Central memory CD8-positive, alpha-beta T cell (primary cell): ENCODE measurements at places on chromosomes 7 and 10.

DNA sequence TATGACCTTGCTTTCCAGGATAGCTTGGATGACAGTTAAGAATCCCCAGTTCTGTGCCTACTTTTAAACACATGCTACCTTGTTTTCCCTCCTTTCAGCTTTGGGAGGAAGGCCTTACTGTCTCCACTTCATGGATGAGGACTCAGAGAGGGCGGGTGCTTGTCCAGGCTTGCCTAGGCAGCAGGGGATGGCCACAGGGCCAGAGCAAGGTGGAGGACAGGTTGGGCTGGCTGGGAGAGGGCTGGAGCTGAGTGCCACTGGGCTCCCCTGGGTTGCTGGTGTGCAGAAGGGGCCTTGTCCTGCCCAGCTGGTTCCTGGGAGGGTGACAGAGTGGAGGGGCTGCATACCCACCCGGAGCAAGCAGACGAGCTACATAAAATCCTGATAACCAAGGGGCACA lies 117.8 kb downstream of the GRK5 start:
- DNase-seq = no peak

- DNase-seq = no peak
Measured at GRCh38 chr7:48016641-48017040, 12.3 kb downstream of the SUN3 start.

DNA sequence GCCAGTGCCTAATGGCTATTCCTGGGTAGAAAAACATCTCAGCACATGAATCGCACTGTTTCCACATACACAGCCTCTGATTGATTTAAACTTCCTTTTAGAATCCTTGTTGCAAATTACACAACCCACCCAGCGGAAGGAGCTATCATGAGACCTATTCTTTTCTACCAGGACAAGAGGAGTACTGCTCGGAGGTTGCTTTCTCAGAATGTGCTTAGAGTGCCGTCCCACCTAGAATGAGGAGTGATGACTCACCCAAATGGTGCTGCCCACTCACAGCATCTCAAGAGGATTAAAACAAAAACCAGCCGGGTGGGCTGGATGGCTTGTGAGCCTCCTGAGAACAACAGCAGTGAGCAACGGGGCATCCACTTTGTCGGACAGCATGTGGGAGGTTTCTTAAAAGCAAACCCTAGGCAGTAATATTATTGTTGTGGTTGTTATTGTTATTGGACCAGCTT lies 128.9 kb downstream of the DGKI start:
- DNase-seq = no peak

DNA sequence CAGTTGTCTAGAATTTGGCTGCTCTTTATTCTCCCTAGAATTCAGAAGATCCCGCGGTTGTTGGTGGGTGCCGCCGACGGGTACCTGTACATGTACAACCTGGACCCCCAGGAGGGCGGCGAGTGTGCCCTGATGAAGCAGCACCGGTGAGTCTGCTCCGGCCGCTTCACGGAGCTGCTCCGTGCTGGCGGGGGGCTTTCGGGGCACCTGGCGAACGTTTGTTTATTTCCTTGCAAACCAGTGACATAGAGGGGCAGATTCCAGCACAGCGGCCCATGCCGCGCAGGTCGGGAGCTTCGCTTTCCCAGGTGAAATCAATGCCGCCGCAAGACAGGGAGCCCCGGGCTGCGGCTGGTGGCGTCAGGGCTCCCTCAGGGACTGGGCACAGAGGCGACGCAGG lies 38.0 kb downstream of the WIPI2 start:
- no peak for DNase-seq

- DNase-seq = no peak
Measured at GRCh38 chr10:120105001-120105400, 212.5 kb downstream of the SEC23IP start.

DNA sequence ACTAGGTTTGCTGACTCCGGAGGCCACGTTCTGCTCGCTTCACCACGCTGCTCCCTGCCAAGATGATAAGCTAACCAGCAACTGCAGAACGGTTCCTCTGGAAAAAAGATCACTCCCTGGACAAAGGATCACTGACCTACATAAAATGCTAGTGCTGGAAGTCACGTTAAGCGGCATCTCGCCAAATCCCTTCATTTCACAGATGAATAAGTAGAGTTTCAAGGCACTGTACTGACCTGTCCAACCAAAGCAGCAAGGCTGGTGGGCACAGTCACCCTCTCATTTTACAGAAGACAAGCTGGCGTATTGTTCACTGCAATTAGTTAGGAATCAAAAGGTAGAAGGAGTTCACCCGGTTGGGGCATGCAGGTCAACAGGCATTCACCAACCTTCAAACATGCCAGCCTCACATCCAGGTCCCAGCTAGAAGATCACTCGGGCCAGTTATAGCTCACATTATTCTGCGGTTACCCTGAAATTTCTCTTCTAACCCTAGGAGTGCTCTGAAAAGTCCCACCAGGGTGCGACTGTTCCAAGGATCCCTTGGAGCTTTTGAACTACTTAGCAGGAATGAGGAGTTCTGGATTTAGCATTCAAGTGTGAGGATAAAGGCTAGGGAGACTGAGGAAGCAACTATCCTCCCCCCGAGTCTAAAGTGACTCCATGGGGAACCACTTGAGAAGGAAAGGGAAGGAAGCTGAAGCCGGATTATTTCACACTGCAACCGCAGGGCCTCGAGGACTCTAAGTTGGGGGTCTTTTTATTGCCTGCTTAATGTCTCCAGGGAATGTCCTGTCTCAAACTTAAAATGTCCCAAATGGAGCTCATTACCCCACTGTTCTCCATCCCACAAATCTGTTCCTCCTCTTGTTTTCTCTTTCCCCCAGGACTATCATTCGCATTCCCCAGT lies 32.8 kb downstream of the HIPK2 start:
- DNase-seq = no peak

DNA sequence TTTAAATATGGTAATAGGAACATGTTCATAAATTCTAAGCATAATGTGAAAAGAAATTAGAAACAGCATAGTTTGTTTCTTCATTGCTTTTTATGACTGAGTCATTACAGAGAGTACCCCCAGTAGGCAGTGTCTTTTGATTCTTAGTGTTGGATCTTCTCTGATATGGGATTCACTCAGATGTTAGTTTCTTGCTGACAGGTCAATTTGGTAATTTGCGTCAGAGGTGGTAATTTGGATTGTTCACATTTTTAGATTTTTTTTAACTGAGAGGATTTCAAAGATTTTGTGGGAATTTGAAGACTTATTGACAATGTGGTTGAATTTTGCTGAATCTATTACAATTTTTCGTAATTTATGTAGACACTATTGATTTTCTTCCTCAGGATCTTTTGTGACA lies 2.1 kb downstream of the HSPA14 start:
- DNase-seq = no peak

DNA sequence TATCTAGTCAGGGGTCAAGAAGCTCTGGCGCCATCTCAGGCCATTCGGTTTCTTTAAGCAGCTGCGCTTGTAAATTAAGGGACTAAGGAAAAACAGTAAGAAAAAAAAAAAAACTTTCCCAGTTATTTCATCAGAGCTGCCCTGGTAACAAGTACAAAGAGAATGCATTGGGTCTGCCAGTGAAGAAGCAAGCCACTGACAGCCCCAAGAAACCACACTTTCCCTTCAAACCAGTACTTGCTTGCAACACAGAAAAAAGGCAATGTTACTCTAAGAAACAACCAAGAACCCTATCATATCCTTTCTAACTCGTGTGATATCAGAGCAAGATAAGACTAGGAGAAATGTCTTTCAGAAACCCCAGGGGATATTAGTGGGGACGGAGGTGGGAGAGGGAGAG lies 40.6 kb upstream of the AOAH start:
- no peak for DNase-seq

DNA sequence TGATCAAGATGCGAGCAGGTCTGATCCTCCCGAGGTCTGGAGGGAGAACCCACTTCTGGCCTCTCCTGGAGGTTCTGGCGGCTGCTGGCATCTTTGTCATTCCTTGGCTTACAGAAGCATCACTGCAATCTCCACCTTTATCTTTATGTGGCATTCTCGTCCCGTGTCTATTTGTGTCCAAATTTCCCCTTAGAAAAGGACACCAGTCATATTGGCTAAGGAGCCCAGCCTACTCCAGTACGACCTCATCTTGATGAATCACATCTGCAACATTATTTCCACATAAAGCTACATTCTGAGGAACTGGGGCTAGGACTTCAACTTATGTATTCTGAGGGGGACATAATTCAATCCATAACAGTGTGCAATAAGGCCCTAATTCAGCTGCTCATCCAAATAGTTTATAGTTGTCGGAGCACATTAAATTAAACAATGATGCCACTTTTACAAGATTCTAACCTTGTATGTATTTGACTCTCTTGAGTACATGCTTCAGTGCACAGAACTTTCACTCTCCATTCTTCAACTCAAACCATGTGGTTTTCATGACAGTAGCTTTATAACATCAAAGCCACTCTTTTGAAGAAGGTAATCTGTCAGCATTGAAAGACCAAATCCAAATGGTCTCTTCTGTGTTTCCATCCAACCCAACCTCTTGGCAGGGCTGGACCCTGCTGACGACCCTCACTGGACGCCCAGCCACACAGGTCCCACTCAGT lies 86.2 kb upstream of the DDC start:
- DNase-seq = no peak

DNA sequence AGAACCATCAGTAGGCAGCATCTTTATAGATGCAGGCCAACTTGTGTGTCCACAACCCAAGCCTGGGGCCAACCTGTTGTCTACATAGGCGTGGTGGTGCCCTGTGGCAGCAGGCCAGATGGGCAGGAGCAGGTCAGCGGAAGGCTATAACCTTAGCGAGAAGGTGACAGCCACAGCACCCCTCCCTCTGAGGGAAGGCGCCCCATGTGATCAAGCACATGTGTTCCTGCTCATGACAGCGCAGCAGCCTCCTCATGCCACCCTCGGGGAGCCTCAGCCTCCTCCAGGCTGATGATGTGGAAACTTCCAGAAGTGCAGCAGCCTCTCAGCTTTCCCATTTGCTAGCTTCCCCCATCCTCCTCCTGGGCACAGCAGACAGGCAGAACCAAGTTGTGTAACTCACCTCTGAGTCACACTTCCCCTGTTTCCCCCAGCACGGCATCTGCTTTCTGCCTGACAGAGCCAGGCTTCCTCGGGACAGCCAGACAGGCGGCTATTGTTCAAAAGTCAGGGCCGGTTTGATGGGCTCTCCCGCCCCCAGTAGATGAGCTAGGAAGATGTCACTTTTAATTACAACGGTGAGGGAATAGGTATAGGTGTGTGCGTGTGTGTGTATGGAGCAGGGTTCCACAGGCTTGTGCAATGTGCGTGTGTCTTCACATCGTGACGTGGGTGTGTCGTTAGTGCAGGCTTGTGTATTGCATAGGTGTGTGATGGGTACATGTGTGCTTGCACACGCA lies 312.0 kb upstream of the ZMIZ1 start:
- no peak for DNase-seq

DNA sequence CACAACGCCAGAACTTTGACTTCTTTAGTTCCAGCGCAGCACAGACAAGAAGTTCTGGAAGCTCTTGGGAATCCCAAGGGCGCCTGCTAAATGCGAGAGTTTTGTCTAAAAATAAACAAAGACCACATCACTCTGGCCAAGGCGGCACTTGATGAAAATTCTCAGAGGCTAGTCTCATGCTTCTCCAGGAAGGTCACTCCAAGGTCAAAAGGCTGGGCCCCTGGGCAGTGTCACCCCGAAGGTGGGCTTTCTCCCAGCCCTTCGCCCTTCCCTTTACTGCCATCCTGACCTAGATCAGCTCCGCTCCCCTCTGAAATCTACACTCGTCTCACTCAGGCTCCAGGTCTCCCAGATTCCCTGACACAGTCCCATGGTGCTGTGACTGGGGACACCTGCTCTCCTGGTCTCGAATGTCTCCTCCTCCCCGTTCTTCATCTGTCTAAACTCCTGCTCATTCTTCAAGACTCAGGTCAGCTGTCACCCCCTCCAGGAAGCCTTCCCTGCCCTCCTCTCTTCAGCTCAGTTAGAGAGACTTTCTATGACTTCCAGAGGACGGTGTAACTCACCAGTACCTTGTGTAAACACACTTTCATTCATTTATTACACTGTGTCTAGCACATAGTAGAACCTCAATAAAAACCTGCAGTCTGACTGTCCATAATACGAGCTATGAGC lies 10.5 kb downstream of the FAM53B start:
- no peak for DNase-seq

DNA sequence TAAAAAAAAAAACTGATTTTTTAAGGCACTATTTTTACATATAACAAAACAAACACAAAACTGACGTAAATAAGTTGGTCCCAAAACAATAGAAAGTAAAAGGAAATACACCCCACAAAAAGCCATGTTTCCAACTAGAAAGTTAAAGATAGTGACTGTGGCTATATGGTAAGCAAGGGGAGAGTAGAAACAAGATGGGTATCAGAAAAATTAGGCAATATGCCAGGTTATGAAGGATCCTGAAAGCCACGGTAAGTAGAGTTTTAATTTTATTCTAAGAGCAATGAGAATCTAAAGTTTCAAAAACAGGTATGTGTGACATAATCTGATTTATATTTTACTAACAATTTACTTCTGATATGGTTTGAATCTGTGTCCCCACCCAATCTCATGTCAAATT lies 61.5 kb downstream of the BRAF start:
- DNase-seq = no peak

- no peak for DNase-seq
Measured at GRCh38 chr10:77565590-77566023, 72.0 kb downstream of the KCNMA1 start.

- no peak for DNase-seq
Measured at GRCh38 chr10:63466144-63466935, 563 bp upstream of the JMJD1C start.

- no peak for DNase-seq
Measured at GRCh38 chr10:42875798-42876341, 93.3 kb downstream of the BMS1 start.

- DNase-seq = no peak
Measured at GRCh38 chr7:136617176-136617575, 251.3 kb upstream of the CHRM2 start.

GRCh38 chr7:44194069-44194468 lies 4.8 kb upstream of the GCK start:
- no peak for DNase-seq

- no peak for DNase-seq
Measured at GRCh38 chr10:26064106-26064505, 130.1 kb downstream of the MYO3A start.

DNA sequence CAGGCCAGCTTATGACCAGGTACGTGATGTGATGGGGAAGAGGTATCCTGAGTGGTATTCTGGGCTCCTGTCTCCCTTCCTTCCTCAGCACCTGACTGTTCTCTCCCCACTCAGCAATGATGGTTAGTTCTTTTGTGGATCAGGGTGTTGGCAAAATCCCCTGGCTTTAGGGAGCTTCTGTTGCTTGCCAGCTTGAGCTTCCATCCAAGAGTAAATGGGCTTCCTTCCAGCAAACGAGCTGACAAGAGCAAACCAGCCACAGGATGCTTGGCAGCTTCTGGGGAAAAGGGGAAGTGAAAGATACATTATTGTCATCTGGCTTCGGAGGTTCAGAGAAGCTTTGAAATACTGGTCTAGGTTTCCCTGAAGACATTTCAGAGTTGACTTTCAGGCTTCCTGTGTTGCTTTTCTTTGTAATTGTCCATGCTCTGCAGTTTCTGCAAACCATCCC lies 5.2 kb downstream of the DUSP5 start:
- DNase-seq = no peak

DNA sequence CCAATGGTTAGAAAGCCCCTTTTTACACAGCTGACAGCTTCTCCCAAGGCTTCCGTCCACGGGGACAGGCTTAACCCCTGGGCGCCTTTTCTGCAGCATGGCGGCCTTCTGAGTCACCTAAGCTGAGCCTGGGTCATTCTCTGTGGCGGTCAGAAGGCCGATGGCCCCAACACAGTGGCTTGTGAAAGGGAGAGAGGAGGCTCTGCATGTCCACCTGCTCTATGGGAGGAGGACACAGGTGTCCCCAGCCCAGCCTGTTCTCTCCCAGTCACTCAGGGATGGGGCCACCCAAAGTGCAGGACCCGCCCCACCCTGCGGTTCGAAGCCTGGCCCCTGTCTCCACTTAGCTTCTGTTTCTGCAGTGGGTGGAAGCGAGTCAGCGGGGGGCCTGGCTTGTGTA lies 20.4 kb upstream of the TTYH3 start:
- no peak for DNase-seq
